ENCODE measurements at places on chromosomes 1 and 21. TPM values are rescaled to one million over a fixed set of nuclear protein-coding genes. Genes with fewer than 3 reads are reported as not detected.

DNA sequence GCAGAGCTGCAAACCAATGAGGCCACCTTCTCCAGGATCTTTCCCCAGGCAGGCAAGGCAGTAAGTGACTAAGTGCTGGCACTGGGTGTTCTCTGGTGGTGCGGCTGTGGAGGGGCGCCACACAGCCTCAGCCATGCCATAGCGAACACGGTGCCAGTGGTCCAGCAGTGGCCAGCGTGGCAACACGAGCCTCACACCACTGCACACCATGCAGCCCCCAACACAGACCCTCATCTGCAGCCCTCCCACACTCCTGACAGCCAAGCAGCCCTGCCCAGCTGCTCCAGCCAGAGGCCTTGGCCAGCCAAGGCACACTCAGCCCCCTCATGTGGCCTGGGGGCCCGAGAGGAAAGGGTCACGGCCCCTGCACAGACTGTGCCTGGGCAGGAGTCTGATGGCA is 3.0 kb downstream of the INTS11 start:
- H3K27ac ChIP-seq = no peak overlapping the region
- H3K4me1 ChIP-seq = no peaks in the 10 kb centered on the region
- H3K4me3 ChIP-seq = no peak overlapping the region
- H3K36me3 ChIP-seq = no peaks in the 10 kb centered on the region
- no peak for DNase-seq
- no peaks in the 10 kb centered on the region for H3K27me3 ChIP-seq

- no peak overlapping the region for H3K27ac ChIP-seq
- H3K4me1 ChIP-seq = peaks cover 4% of the 10 kb centered on the region
- H3K4me3 ChIP-seq = no peak overlapping the region
- H3K27me3 ChIP-seq = no peaks in the 10 kb centered on the region
Observed at GRCh38 chr1:154623358-154623757, 15.4 kb upstream of the ADAR start.

DNA sequence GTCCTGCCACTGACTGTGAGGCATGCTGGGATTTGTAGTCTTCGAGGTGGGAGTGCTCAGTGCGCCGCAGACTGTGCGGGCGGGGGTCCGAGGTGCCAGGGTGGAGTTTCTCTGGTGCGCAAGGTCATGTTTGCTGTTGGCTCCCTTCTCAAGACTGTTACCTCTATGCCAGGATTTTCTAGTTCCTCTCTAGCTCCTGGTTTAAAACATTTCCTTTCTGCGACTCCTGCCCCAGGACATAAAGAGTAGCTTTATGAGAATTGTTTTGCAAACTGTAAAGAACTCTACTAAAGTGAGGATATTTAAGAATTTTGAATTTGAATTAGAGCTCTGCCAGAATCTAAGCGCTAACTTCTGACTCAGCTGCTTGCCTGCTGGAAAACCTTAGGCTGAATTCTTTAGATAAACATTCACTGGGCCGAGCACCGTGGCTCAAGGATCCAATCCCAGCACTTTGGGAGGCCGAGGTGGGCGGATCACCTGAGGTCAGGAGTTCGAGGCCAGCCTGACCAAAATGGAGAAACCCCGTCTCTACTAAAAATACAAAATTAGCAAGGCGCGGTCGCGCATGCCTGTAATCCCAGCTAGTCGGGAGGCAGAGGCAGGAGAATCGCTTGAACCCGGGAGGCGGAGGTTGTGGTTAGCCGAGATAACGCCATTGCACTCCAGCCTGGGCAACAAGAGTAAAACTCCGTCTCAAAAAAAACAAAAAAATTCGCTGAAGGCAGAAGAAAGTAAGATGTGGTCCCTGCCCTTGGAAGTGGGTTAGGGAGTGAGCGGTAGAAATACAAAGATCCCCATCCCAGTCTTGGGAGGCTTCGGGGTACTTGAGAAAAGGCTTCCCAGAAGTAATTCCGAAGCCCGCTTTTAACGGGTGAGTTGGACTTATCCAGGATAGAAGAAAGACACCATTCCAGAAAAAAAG is 992 bp upstream of the USP48 start:
- no peak overlapping the region for H3K4me3 ChIP-seq
- peak; percentile 62 for DNase-seq
- no peaks in the 10 kb centered on the region for H3K4me1 ChIP-seq
- no peak overlapping the region for H3K27ac ChIP-seq

The PTPRU gene
- 35.3 TPM for total RNA-seq

The HSD3B1 gene
- total RNA-seq = not detected

GRCh38 chr1:167423684-167424619 is 94.4 kb downstream of the CD247 start:
- no peaks in the 10 kb centered on the region for H3K4me1 ChIP-seq
- H3K27me3 ChIP-seq = no peaks in the 10 kb centered on the region
- no peak overlapping the region for H3K4me3 ChIP-seq
- DNase-seq = no peak

- no peak overlapping the region for H3K27ac ChIP-seq
- H3K4me1 ChIP-seq = no peaks in the 10 kb centered on the region
- H3K4me3 ChIP-seq = no peak overlapping the region
- DNase-seq = no peak
- no peaks in the 10 kb centered on the region for H3K36me3 ChIP-seq
Observed at GRCh38 chr21:45045481-45045880, 28.9 kb upstream of the ADARB1 start.

The HSPG2 gene
- total RNA-seq = 868 TPM

GRCh38 chr1:180674603-180675530 is 43.0 kb downstream of the XPR1 start:
- no peaks in the 10 kb centered on the region for H3K36me3 ChIP-seq
- no peak for DNase-seq
- H3K27ac ChIP-seq = no peak overlapping the region

The OXCT2 gene
- 1.3 TPM for total RNA-seq

The CA6 gene
- not detected for total RNA-seq

- H3K27me3 ChIP-seq = no peaks in the 10 kb centered on the region
- no peak for DNase-seq
- no peak overlapping the region for H3K4me3 ChIP-seq
- H3K4me1 ChIP-seq = no peaks in the 10 kb centered on the region
- H3K27ac ChIP-seq = no peak overlapping the region
Observed at GRCh38 chr1:160576390-160576789, 2.9 kb downstream of the CD84 start.

DNA sequence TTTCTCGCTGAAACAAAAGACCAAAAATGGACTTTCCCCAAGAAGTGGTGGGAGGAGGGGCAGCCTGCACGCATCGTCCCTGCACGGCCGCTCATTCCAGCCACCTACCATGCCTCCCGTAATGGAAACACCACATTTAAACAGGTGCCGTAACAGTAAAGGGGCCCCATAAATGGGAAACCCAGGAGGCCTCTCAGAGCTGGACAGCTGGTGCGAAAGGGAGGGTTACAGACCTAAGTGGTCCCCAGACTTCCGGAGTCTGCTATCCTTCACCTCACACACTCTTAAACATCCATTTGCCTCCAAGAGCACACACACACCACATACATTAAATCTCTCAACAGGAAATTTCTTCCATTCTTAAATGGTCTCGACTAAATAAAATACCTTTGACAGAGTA is 120.7 kb upstream of the SOD1 start:
- DNase-seq = no peak
- H3K27ac ChIP-seq = no peak overlapping the region
- no peaks in the 10 kb centered on the region for H3K36me3 ChIP-seq
- no peaks in the 10 kb centered on the region for H3K4me1 ChIP-seq

The SIM2 gene
- total RNA-seq = not detected

DNA sequence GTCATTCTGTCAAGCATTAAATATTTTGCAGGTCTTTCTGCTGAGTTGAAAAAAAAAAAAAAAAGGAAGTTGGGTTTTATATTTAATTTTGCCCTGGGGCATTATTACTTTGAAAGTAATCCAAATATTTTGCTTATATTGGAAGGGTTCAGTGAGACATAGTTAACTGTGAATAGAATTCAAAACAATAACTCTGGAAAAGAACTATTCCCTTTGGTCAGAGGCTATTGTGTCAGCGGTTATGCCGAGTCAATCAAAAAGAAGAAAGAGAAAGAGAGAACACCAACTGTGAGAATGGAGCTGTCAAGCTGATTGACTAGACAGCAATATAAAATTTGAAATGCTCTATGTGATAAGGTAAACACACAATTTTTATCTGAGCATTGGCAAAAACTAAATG is 761.7 kb downstream of the ADGRL2 start:
- H3K4me1 ChIP-seq = no peaks in the 10 kb centered on the region
- no peaks in the 10 kb centered on the region for H3K36me3 ChIP-seq
- no peak overlapping the region for H3K27ac ChIP-seq

GRCh38 chr1:156226782-156227181 is 14.0 kb downstream of the PMF1 start:
- H3K27me3 ChIP-seq = no peaks in the 10 kb centered on the region
- DNase-seq = peak; percentile 13
- H3K4me3 ChIP-seq = no peak overlapping the region
- H3K36me3 ChIP-seq = peaks cover 6% of the 10 kb centered on the region
- H3K27ac ChIP-seq = no peak overlapping the region

DNA sequence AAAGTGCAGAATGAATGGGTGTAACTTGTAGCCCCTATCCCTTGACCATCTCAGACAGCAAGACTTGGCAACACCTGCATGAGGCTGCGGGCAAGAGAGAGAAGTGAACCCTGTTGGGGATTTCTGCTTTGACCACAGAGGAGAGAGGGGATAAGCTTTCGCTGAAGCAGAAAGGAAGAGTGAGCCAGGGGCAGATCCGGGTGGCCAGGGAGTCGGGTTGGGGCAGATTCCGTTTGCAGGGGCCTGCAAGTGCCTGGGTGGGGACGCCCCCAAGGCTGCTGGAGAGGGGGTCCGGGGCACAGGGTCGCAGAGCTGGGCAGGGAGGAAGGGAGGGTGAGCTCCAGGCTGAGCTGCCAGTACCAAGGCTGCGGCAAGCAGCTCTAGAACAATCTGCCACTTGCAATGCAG is 25.3 kb upstream of the PIK3CD start:
- H3K27me3 ChIP-seq = no peaks in the 10 kb centered on the region
- no peaks in the 10 kb centered on the region for H3K36me3 ChIP-seq
- H3K4me1 ChIP-seq = no peaks in the 10 kb centered on the region
- no peak for DNase-seq

The TRIM17 gene
- total RNA-seq = 2.5 TPM

- no peak overlapping the region for H3K27ac ChIP-seq
- no peak overlapping the region for H3K4me3 ChIP-seq
- H3K36me3 ChIP-seq = no peaks in the 10 kb centered on the region
- H3K4me1 ChIP-seq = no peaks in the 10 kb centered on the region
- no peak for DNase-seq
- H3K27me3 ChIP-seq = no peaks in the 10 kb centered on the region
Observed at GRCh38 chr1:55235722-55236121, 20.6 kb upstream of the USP24 start.

GRCh38 chr1:68011657-68012375 is 38.6 kb downstream of the DIRAS3 start:
- H3K36me3 ChIP-seq = no peaks in the 10 kb centered on the region
- no peaks in the 10 kb centered on the region for H3K4me1 ChIP-seq
- no peak for DNase-seq
- H3K27ac ChIP-seq = no peak overlapping the region
- H3K4me3 ChIP-seq = no peak overlapping the region

The TRPM2 gene
- total RNA-seq = 7.0 TPM

- no peak for DNase-seq
- peaks cover 2% of the 10 kb centered on the region for H3K4me1 ChIP-seq
- H3K27me3 ChIP-seq = no peaks in the 10 kb centered on the region
Observed at GRCh38 chr1:59709333-59709732, 105.4 kb upstream of the HOOK1 start.

The BRINP2 gene
- not detected for total RNA-seq

DNA sequence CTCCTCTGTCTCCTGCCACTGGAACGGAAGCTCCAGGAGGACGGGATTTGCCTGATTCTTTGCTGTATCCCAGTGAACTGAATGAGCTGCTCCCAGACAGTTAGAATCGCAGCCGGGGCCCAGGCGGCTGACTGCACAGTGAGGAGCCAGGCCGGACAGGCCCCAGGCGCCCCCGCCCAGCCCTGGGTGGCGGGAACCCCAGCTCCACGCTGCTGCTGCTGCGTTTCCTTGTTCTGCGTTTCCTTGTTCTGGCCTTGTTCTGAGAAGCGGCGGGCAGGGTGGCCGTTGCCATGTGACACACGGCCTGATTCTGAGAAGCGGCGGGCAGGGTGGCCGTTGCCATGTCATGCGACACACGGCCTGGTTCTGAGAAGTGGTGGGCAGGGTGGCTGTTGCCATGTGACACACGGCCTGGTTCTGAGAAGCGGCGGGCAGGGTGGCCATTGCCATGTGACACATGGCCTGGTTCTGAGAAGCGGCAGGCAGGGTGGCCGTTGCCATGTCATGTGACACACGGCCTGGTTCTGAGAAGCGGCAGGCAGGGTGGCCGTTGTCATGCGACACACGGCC is 56.2 kb downstream of the SLC37A1 start:
- no peaks in the 10 kb centered on the region for H3K4me1 ChIP-seq
- peaks cover 5% of the 10 kb centered on the region for H3K36me3 ChIP-seq
- peak; percentile 71 for DNase-seq

GRCh38 chr1:198893763-198894444 is 255.1 kb downstream of the PTPRC start:
- H3K4me3 ChIP-seq = no peak overlapping the region
- DNase-seq = no peak
- H3K27me3 ChIP-seq = no peaks in the 10 kb centered on the region
- H3K27ac ChIP-seq = no peak overlapping the region

- H3K4me3 ChIP-seq = no peak overlapping the region
- DNase-seq = no peak
- H3K4me1 ChIP-seq = no peaks in the 10 kb centered on the region
- H3K36me3 ChIP-seq = no peaks in the 10 kb centered on the region
- H3K27ac ChIP-seq = no peak overlapping the region
Observed at GRCh38 chr1:103365860-103366569, 159.5 kb upstream of the RNPC3 start.

GRCh38 chr21:42513151-42513984 is at the start of gene SLC37A1:
Gene SLC37A1 (plus strand): TSS chr21:42513852. CDS start chr21:42518455, 4,603 bp downstream.
- H3K27me3 ChIP-seq = no peaks in the 10 kb centered on the region
- no peak for DNase-seq
- peak within 1 kb of the TSS; percentile 21 for H3K27ac ChIP-seq
- H3K36me3 ChIP-seq = no peaks in the 10 kb centered on the region

DNA sequence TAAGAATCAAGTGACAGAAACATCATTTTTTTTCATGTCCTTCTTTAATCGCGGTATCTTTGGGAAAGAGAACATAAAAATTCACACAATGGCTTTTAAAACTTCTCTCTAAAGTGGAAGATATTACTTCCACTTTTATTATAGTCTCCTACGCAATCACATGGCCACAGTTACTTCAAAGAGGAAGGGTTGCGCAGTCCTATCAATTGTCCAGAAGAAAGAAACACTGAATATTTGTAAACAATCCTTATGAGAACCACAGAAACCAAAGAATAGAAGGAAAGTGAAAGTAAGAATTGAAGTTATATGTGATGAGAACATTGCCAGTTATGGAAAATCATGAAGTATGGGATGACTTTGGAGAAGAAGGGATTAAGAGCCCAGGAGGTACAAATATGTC is 32.6 kb downstream of the CFH start:
- H3K27me3 ChIP-seq = no peaks in the 10 kb centered on the region
- no peaks in the 10 kb centered on the region for H3K4me1 ChIP-seq
- H3K36me3 ChIP-seq = no peaks in the 10 kb centered on the region

The KIF26B gene
- total RNA-seq = 0.48 TPM

The RXFP4 gene
- not detected for total RNA-seq
